ENCODE measurements at places on chromosomes 11 and 22.

- no peak for DNase-seq
Observed at GRCh38 chr22:49768951-49769690, 58.6 kb downstream of the BRD1 start.

DNA sequence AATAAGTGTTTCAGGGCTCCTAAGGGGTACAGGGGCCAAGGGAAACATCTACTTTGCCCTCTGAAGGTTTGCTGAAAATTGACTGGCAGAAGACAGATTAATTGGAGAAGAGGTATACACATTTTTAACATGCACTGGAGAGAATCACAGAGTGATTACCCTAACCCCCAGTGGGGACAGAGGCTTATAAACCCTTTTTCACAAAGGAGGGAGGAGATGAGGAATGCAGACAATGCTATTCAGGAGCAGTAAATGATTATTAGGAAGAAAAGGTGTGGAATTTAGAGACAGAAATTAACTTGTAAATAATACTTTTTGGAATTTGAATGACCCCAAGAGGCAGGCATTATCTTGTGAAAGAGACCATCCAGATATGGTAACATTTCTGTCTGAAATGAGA lies 582.4 kb upstream of the B3GAT1 start:
- no peak for DNase-seq

DNA sequence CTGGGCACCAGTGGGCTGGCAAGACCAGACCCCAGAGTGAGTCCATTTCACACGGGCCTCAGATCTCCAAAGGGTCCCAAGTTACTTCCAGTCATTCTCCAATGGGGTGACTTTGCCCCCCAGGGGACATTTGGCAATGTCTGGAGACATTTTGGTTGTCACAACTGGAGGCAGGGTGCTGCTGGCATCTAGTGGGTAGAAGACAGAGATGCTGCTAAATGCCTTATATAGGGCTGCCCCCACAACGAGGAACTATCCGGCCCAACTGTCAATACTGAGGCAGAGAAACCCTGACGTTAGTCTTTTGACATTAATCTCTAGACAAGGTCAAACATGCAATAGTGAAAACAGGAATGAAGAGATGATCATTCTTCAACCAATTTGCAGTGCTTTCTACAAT lies 6.4 kb downstream of the RTN4RL2 start:
- no peak for DNase-seq

DNA sequence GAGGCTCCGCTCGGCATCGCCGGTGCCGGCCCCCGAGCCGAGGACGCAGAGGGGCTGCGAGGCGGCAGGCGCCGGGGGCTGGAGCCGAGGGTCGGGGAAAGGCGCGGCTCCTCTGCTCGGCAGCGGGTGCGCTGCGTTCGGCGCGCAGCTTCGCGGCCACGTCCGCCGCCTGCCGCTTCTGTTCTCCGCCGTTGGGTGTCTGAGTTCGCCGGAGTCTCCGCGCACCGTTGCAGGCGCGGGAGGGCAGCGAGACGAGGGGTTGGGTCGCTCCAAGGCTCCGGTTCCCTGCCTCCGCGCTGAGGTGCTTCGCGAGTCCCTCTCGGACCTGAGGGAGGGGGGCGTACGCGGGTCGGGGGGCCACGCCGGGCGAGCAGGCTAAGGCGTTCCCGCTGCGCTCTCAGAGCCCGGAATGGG lies 347 bp downstream of the MN1 start:
- no peak for DNase-seq

GRCh38 chr11:117335399-117335798 lies 7.7 kb downstream of the CEP164 start:
- DNase-seq: no peak

DNA sequence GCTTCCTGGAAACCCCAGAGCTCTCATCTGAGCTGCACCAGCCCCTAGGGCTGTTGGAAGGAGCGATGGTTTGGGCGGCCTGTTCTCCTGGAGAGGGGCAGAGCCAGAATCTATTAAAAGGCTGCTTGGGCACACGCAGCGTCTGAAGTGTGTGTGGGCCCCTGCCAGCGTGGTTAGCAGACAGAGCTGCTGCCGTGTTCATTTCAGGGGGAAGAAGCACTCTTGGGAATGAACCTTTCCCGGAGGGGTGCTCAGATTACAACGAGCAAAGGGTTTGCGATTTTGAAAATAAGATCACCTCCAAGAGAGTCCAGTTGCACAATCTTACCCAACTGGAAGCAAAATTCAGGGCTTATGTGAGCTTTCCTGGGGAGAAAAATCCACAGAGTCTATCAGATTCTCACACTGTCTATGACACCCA lies 12.9 kb downstream of the ANO1 start:
- DNase-seq: no peak

DNA sequence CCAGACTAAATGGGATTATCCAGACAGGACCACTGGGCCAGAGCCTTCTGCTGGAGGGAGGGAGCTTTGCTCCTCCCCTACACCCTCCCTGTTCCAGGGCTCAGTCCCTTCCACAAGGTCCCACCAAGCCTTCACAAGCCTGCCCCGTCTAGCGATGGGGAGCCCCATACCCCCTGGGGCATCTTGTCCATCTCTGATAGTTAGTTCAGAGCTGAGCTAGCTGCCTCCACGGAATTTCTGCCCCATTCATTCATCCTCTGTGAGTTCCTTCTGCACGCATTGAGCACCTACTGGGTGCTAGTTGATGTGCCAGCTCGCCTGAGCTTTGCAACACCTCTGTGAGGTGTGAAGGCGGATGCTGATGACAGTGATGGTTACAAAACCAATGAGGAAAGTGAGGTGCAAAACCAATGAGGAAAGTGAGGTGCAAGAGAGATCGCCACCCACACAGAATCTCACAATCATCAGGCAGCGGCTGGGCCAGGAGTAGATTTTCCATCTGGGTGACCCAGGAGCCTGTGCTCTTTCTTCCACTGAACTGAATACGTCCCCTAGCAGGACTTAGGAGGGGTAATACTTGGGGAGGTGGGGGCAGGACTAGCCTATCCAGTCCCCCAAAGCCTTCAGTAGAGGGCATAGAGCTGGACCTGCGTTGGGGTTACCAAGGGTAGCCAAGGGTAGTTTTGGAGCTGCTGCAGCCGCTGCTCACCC lies 21.5 kb upstream of the CBX7 start:
- DNase-seq: no peak

DNA sequence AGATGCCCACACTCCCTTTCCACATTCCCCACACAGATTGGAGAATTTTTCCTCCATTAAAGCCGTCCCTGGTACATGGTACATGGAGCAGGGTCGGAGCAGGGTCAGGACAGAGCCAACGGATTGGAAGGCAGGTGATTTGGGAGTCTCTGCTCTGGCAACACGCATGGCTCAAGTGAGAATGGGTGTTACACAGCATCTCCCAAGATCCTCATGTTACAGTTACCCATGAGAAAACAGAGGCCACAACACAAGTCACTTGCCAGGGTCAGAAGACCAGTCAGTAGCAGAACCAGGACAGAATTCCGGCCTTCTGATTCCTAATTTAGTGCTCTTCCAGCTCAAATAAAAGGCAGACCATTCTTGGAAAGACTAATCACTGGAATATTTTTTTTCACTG lies 7.7 kb upstream of the F2 start:
- no peak for DNase-seq

- DNase-seq: no peak
Observed at GRCh38 chr22:26952004-26952403, 294.6 kb downstream of the MIAT start.

DNA sequence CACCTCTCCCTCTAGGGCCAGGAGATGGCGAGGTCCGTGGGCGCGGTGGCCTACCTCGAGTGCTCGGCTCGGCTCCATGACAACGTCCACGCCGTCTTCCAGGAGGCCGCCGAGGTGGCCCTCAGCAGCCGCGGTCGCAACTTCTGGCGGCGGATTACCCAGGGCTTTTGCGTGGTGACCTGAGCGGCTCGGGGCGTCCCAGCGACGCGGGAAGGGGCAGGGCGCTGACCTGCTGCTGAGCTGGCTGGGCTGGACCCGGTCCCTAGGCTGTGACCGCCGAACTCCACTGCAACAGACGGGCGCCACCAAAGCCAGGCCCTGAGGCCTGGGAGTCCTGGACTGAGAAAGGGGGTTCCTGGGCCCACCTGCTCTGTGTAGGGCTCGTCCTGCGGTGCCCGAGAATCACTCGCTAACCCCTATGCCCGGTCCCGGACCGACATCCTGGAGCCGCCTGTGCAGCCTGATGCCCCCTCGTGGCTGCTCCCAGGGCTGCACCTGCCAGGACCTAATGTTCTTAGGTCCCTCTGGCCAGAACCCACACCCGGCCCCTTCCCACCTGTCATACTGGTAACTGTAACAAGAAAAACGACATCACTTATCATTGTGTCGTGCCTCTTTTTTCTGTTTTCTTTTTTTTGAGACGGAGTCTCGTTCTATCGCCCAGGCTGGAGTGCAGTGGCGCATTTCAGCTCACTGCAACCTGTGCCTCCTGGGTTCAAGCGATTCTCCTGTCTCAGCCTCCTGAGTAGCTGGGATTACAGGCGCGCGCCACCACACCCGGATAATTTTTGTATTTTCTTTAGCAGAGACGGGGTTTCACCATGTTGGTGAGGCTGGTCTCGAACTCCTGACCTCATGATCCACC lies 15.0 kb downstream of the RHOD start:
- peak; percentile 46 for DNase-seq

GRCh38 chr11:67288198-67288451 lies 978 bp upstream of the ANKRD13D start:
- DNase-seq: no peak

DNA sequence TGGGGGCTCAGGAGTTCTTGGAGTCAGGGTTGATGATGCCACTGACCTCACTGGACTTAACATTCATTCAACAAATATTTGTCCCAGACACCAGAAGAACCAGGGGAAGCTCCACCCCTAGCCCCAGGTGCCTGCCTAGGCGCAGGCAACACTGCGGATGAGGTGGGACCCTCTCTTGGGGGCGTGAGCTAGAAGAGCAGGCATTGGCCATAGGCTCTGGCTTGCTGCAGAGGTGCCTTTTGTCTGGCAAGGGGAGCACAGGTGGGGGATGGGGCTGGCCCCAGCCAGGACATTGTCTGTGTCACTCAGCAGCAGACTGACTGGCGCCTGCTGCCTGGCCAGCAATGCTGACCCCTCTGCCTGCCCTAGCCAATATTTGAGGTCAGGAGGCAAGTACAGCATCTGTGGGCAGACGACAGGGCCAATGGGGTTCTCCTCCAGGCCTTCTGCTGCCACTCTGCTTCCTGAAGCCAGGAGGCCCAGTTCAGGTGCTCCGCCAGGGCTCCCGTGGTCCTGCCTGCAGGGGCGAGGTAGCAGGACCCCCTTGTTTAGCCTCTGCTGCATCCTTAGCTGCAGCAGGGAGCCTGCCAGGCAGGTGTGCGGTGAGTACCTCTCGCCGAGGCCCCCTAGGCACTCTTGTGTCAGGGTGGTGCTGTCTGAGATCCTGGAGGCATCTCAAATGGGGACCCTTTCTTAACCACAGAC lies 4.0 kb downstream of the LINC01488 start:
- no peak for DNase-seq

Data from stimulated activated CD8-positive, alpha-beta memory T cell treated with anti-CD3 and anti-CD28 coated beads, Interleukin-4, amount 100 ng/mL, for 1 hour (primary cell).